ENCODE measurements at places on chromosomes 6 and 20. TPM values are rescaled to one million over a fixed set of nuclear protein-coding genes. Genes with fewer than 3 reads are reported as not detected.

- DNase-seq: no peak
Measured at GRCh38 chr6:42266538-42266937, 48.9 kb upstream of the MRPS10 start.

Gene FNDC11
- total RNA-seq: 0.18 TPM

- DNase-seq: no peak
Measured at GRCh38 chr20:36313476-36313875, 7.3 kb downstream of the DLGAP4 start.

Gene RAET1L
- not detected for total RNA-seq

Gene MICB
- 19.6 TPM for total RNA-seq

Gene HLA-DRB1
- 12.7 TPM for total RNA-seq

DNA sequence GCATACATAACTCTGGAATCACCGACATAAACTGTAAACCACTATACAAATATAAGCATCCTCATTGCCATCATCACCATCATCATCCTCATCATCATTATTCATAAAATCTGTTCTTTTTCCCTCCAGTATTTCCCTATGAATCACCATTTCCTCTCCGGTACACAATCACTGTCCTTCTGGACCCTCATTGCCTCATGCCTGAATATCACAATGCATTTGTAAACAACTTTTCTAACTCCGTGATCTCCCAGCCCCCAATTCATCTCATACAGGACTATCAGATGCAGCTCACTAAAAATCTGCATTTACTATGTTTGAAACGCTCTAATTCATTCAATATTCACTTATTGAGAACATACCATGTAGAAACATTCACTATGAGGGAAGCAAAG lies 339.7 kb downstream of the TBC1D32 start:
- no peak for DNase-seq

DNA sequence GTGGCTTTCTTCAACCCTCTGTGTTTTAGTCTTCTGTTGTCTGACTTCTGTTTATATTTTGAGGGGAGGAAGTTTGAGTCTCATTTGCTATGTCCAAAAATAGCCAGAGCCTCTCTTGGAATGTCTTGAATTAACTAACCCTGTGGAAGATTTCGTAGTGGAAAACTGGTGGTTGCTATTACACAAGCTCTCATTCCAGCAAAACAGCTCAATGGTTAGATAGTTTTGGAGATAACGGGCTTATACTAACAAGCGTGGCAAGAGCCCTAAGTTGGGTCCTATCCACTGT lies 1.6 kb downstream of the CCN2 start:
- no peak for DNase-seq

Gene NNAT
- total RNA-seq: 0.91 TPM

DNA sequence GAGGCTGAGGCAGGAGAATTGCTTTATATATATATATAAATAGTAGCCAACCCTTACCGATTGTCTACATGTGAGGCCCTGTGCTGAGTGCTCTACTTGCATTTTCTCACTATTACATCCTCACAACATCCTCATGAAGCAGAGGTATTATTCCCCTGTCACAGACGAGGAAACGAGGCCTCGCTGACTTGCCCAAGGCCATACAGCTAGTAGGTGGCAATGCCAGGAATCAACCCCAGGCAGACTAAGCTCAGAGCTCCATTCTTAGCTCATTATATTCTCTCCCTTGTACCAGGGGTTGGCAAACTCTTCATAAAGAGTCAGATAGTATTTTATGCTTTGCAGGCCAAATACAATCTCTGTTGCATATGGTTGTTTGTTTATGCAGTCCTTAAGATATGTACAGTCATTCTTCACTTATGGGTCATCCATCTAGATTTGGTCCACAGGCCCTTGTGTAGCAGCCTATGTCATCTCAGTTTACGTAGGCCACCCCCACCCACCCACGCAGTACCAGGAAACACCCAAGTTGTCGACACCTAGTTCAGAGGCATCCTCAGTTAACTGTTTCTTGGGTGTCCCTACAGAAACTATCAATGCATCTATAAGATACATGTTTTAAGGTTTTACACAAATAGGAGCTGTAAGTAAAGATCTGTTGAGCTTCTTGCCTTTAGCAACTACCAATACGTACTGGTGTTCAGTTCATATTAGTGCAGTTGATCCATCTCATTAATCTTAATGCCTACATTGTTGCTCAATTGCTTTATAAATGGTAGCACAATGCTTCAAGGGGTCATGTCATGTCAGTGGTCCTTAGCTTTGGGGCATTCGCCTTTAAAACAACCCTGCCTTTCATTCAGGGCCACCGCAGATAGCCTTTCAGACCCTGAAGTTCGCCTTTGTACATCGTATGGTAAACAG lies 3.0 kb downstream of the CASS4 start:
- DNase-seq: peak; percentile 89

DNA sequence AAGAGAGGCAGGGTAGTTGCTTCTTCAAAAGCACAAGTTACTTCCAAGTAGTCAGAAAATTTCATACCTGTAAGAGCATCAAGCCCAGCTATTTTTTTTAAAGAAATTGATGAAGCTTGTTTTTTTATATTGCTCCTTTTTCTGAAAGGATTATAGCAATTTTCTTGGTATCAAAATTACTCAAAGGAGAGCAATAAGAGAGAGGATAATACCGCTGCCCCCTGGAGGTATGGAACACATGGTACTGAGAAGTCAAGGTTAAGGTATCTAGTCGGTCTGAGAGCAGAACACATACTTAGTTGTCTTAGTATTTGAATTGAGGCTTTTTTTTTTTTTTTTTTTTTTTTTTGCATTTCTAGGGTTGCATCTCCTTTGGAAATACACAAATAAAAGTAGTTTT lies 59.4 kb downstream of the ADGRF5 start:
- peak; percentile 22 for DNase-seq

Gene MAP7
- total RNA-seq: 3.1 TPM

- DNase-seq: no peak
Measured at GRCh38 chr6:90467546-90467945, 119.3 kb downstream of the MAP3K7 start.

Gene HLA-DPA1
- total RNA-seq: 13.3 TPM

Gene LY6G6D
- not detected for total RNA-seq

DNA sequence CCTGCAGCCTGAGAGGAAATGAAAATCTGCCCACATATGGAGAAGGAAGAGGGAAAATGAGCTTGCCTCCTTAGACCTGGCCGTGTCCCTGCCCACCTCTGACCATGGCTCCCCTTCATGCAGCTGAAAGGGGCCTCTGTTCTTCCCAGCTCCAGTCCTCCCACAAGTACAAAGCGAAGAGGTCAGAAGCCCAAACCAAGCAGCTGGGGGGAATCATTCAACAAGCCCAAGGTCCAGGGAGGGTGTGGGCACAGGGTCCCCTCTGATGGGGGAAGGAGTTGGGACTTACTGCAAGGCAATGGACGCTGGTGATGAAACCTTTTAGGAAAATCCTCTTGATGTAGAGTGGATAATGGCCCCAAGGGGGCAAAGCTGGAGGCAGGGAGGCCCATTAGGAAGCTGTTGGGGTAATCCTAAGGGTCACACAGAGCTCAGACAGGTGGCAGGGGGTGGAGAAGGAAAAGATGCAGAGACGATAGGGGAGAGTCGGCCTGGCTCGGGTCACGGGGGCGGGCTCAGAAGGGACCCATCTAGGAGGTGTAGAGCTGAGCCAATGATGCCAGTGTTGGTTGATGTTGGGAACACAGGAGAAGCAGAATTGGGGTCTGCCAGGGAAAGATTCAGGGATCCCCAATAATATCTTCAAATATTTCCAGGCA lies 16.1 kb upstream of the GRM4 start:
- no peak for DNase-seq

- DNase-seq: no peak
Measured at GRCh38 chr6:109466212-109466923, 10.8 kb upstream of the MICAL1 start.

- DNase-seq: no peak
Measured at GRCh38 chr6:107129370-107129925, 14.1 kb upstream of the BEND3 start.

Gene CYP21A2
- total RNA-seq: 0.47 TPM

DNA sequence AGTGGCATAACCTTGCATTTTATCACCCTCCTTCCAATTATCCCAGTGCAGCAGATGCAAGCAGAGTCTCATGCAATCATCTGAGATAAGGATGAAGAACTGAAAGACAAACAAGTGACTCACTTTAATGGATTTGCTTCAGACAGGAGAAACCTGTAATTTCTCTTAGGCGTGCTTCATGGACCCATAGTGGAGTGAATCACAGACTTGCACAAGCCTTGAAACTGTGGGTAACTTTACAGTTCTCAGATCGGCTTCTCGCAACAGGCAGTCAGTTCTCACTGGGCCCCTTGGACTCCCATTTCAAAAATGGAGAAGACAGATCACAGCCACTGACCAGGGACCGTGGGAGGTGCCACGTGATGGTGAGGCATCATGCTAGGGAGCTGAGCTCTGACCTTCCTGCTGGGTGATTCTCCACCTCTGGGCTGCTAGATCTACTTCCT lies at the start of gene ADGRF4:
TSS of gene ADGRF4 (plus strand) at position 239 of the 446 bp plus-strand sequence. CDS start 8,666 bp downstream, outside the sequence.
- DNase-seq: peak; percentile 23

Gene SDC4
- 31.0 TPM for total RNA-seq

Gene PABPC1L
- 61.7 TPM for total RNA-seq

- DNase-seq: no peak
Measured at GRCh38 chr6:49462071-49462470, 982 bp downstream of the MMUT start.

- DNase-seq: no peak
Measured at GRCh38 chr6:55198715-55199114, 24.4 kb downstream of the HCRTR2 start.

Gene RFX6
- total RNA-seq: not detected

DNA sequence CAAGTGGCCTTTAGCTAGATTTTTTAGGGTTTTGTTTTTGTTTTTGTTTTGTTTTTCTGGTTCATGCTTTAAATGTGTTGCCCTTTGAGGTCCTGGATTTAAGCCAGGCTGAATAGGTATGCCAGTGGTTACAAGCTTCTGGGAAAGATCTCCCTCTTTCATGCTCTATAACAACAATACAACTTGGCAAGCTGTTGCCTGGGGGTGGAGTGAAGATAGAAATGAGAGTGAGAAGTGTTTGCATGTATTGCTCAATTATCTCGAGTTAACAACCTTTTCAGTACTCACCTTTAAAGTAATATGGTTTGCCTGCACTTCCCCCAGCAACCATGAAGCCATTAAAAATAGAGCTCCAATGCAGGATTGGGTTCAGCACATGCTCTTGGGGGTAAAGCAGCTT lies 19.2 kb upstream of the HAO1 start:
- DNase-seq: no peak

DNA sequence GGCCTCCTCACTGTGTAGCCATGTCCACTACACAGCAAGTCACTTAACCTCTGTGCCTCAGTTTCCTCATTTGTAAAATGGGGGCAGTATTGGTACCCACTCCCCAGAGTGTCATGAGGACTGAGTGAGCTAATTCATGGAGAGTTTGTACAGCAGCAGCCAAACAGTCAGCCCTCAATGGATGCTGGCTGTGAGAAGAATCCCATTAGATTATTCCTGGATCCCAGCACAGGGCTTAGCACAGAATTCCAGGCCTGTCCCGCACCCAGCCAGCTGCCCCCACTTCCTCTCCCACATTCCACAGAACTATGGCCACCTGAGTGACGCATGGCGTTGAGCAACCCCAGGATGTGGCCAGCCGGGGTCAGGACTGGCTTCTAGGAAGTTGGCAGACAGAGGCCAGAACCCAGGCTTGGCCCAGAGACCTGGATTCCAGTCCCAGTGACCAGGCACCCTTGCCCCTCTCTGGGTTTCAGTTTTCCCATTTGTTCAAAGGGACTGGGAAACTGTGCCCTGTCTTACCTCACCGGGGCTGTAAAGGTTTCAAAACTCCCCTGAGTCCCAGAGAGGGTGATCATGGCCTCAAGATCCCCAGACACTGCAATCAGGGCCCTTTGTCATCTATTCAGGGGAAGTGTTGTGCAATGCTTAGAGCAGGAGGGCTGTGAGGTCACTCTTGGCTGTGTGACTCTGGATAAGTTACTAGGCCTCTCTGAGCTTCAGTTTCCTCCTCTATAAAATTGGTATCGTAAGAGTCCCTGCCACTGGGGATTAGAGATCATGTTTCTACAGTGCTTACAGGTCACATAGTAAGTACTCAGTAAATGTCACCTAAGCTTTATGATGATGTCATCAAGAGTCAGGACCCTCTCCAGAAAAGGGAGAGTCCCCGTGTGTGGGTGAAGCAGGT lies 3.0 kb upstream of the TGM2 start:
- no peak for DNase-seq

- no peak for DNase-seq
Measured at GRCh38 chr6:40247516-40248115, 313.4 kb upstream of the MOCS1 start.

- DNase-seq: no peak
Measured at GRCh38 chr6:54655162-54655561, 191.4 kb upstream of the FAM83B start.

- DNase-seq: no peak
Measured at GRCh38 chr6:71395731-71396409, 107.3 kb downstream of the OGFRL1 start.

Gene POLR1C
- total RNA-seq: 52.9 TPM

DNA sequence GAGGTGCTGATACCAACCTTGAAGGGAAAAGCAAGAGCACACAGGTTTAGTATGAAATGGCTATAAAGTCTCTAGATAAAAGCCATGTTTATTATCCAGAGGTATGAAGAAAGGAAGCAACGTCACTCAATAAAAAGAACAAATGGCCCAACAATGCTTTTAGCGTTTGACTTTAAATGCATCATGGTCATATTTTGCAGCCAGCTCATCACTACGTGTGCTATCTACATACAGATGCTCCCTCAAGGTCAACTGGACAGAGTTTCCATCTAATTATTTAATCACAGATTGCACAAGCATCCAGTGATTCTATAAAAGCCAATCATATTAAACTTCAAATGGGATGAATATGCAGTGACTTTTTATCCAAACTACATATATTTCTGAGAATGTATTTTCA lies 127.6 kb upstream of the SYNDIG1 start:
- no peak for DNase-seq

- no peak for DNase-seq
Measured at GRCh38 chr6:25318589-25318988, 39.4 kb downstream of the CARMIL1 start.

Gene CYP24A1
- total RNA-seq: not detected

DNA sequence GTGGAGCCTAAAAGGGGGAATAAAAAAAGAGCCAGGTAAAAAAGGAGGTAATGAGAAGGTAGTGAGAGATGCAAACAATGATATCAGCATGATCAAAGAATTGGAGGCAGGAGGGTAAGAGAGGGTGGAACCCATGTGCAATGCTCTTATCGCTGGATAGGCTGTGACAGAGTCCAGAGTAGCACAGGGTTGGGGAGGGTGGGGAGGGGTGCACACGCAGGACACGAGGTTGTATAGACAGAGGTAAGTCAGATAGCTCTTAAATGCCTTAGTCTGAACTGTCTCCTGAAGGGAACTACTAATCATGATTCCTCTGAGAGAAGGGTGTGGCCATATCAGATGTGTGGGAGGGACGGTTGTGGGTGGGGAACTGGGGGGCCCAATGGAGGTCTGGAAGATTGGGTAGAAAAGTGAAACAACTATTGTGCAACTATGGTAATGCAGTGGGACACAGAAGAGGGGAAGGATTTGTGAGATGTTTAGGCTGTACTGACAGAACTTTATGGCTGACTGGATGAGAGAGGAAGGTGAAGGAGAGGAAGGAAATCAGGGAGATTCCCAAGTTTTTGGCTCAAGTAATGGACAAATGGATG lies 354.8 kb downstream of the BTBD9 start:
- no peak for DNase-seq

- no peak for DNase-seq
Measured at GRCh38 chr20:54100563-54100962, 30.2 kb upstream of the BCAS1 start.

- no peak for DNase-seq
Measured at GRCh38 chr20:41052742-41053419, 24.3 kb downstream of the TOP1 start.

Gene SLC22A16
- not detected for total RNA-seq

- DNase-seq: no peak
Measured at GRCh38 chr20:40489886-40490285, 199.2 kb downstream of the MAFB start.

Gene AGPAT1
- 30.5 TPM for total RNA-seq

Gene EDEM2
- 16.5 TPM for total RNA-seq

All from activated CD4-positive, alpha-beta T cell treated with anti-CD3 and anti-CD28 coated beads for 36 hours (primary cell).